ENCODE measurements at places on chromosomes 7 and 10. TPM values are rescaled to one million over a fixed set of nuclear protein-coding genes. Genes with fewer than 3 reads are reported as not detected.

OIT3 gene
- not detected for polyA plus RNA-seq

SPDYE2B gene
- polyA plus RNA-seq: not detected

DNA sequence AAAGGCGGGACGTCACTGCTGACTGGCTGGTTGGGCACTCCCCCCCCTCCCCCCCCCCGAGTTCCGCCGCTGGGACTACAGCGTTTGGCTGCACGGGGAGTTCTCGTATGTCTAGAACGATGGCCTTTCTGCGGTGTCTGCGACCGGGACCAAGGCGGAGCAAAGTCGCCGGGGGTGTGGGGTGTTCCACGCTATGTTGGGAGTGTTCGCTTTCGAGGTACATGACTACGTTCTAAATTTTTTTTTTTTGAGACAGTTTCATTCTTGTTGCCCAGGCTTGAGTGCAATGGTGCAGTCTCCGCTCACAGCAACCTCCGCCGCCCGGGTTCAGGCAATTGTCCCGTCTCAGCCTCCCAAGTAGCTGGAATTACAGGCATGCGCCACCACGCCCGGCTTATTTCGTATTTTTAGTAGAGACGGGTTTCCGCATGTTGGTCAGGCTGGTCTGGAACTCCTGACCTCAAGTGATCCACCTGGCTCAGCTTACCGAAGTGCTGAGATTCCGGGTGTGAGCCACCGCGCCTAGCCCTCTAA lies 573 bp upstream of the IDI1 start:
- DNase-seq: no peak

- DNase-seq: no peak
These were observed 906.9 kb downstream of the PCDH15 start for GRCh38 chr10:53894145-53894544.

DNA sequence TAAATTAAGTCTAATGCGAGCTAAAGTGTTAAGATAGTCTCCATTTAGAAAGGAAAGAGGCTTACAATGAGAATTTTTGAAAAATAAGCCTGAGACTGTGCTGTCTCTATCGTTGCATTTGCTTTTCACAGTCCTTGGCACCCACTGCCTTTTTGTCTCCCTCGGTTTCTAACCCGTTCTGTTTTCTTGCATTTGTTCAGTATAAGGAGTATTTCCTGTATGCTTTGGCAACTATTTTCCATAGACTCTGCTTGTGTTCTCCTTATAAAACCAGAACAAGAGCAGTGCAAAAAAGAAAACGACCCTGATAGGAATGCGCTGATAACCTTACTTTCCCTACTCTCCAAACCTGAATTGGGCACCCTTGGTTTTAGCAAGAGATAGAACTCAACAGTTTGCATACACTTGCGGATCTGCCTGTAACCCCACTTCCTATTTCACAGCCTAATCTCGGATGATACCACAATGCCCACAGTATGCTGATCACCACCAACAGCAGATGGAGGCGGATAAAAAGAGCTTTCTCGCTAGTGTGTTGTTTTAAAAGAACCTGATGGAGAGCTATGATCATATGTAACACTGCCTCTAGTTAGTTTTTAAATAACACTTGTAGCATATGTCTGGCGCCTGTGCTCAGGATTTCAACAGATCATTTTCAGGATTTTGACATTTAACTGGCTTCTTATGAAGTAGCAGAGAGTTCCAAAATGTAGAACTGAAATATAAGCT lies 1.6 kb upstream of the ARHGAP12 start:
- DNase-seq: peak; percentile 38

DNA sequence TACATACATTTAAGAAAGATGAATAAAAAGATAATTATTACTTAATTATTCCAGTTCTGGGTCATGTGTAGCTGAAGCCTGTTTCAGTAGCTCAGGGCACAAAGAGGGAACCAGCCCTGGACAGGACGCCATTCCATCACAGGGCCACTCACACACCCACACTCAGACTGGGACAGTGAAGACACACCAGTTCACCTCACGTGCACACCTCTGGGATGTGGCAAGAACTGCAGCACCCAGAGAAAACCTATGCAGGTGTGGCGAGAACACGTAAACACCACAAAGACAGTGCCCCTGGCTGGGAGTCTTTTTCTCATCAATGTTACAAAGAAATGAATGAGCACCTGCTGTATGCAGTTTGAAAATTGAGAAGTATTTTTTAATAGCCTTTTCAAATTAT lies 1.6 kb upstream of the IDI1 start:
- DNase-seq: peak; percentile 46
